Stimulated activated CD4-positive, alpha-beta T cell treated with anti-CD3 and anti-CD28 coated beads, Interleukin-15, amount 100 ng/mL, for 1 hour (primary cell): ENCODE measurements at places on chromosomes 2 and 18.

- DNase-seq = no peak
Measured at GRCh38 chr2:206611736-206612135, 30.6 kb upstream of the FAM237A start.

GRCh38 chr18:26771524-26771923 is 94.0 kb downstream of the AQP4 start:
- DNase-seq = no peak

- no peak for DNase-seq
Measured at GRCh38 chr18:36419900-36420531, 122.5 kb downstream of the FHOD3 start.

DNA sequence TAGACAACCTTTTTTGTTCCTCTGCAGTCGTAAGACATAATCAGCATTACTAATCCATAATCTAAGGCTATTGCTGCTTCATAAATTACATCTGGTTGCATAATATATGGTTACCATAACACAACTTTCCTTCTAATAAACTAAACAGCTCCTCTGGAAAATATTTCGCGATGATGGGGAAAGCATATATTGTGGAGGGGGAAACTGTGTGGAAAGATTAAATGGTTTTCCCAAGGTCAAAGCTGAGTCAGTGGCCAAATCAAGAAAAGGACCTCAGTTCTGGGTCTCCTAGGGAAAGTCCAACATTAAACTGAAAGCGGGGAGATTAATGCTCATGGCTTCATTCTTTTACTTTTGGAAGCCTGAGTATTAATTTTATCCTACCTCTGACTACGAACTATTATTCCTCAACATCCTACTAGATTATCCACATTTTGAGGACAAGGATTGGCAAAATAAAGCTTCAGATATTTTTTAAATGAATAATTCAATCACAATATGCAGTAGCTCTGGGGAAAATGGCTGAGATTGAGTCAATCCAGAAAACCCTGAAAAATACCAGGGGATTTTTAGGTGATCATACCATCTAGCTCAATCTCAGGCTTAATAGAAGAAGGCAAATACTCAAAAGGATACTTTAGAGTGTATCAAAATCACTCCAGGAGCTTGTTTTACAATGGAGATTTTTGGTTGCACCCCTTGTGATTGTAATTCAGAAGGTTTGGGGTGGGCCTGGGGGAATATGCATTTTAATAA is 33.8 kb upstream of the STK17B start:
- DNase-seq = no peak

- no peak for DNase-seq
Measured at GRCh38 chr2:222024932-222025880, 273.6 kb downstream of the PAX3 start.

GRCh38 chr2:33777786-33778185 is 178.7 kb upstream of the FAM98A start:
- no peak for DNase-seq

DNA sequence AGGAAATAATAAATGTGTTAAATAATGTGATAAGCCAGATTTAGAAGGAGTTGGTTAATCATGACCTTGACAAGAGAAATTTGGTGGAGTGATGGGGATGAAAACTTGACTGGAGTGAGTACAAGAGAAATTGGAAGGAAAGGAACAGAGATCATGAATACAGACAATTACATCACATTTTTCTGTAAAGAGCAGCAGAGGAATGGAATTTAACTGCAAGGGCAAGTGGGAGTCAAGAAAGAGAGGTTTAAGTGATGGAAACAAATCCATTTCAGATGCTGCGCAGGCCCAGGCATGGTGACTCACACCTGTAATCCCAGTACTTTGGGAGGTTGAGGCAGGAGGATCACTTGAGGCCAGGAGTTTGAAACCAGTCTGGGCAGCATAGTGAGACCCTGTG is 46.7 kb downstream of the ICA1L start:
- no peak for DNase-seq

DNA sequence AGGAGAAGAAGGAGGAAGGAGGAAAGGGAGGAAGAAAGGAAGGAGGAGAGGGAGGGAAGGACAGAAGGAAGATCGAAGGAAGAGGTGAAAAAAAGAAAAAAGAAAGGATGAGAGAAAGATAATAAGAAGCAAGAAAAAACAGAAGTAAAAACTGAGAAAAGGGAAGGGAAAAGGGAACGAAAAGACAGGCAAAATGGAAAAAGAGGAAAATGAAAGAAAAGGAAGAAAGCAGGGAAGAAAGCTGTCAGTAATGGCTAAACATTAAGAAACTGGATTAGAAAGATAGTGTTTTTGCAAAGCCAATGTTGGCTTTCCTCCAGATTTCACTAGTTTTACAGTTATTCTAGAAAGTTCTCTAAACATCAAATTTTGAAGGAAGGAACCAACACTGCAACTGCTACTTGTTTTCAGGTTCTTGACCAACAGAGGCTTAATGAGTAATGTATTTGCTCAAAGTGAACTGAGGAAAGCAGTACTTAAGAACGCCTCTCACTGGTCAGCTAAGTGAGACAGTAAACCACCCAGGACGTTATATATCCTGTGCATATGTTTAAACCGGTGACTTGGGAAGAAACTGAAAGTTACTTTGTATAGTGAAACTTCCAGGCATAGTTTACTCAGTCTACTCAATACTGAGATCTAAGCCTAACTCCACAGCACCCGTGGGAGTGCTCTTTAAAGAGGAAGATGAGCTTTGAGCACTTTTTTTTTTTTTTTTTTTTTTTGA is 286.2 kb upstream of the TRIB2 start:
- no peak for DNase-seq

GRCh38 chr18:27959101-27959500 is 217.8 kb downstream of the CDH2 start:
- no peak for DNase-seq

DNA sequence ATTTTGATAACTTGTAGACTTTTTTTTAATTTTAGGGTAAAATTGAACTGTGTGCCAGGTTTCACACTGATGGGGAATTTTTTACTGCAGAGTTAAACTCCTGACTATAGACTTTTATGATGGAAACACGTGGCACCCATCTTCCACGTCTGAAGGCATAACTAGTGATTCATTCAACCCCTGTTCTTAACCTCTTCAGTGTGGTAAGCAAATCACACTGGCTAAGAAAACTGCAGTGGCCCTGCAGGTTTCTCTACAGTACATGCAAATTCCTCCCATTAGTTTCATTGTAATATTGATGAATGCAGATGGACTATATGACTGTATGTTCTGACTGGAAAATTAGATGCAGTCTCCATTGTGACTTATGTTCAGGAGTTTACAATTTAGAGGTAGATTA is 47.2 kb downstream of the SMAD4 start:
- DNase-seq = no peak

DNA sequence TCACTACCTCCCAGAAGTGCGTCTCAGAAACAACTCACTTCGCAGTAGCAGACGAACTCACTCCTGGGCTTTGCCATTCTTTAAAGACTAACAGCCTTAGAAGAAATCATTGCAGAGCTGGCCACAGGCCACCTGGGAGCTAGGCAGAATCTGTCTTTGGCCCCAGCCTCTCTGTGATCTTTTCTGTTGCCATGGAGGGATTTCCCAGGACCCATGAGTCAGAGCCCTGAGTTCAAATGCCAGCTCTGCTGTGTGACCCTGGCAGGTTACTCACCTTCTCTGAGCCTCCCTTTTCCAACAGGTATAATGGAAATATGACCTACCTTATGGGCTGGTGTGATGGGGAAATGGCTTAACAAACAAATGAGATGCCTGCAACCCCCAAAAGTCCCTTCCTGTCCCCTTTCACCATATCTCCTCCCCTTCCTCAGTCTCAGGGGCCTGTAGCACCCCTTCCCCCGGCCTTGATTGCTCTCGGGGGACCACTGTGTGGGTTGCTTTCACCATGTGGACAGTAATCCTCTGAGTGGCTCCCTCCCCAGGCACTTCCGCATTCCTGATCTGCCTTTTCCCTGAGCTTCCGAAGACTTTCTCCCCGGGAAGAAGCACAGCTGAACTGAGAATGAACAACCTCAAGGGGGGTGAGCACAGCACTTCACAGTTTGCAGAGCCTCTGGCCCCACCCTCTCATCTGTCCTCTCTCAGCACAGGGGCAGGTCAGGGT is 34.0 kb upstream of the SLC66A3 start:
- DNase-seq = no peak

- no peak for DNase-seq
Measured at GRCh38 chr18:6441200-6441599, 26.5 kb upstream of the L3MBTL4 start.

DNA sequence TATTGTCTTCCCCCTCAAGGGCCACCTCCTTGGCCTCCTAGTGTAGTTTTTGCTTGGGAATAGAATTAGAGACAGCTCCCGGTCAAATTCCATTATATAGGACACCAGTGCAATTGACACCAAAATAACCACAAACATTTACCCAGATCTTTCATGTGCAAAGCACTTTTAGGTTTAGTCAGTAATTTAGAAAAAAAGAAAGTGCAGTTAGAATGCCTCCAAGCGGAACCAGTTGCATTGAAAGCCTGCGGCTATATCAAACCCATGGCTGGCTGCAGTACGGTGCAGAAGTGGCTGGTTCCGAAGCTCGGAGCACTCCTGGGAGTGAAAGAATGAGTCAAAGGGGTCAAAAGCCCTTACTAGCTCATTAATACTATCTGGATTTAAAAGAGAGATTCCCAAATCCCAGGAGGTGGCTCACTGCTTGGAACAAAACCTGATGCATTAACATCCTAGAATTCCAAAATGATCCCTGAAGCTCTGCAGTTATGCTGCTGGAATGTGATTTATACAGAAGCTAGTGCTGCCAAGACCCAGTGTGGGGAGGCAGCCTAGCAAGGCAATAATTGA is 432.2 kb upstream of the KLHL29 start:
- DNase-seq = no peak

- no peak for DNase-seq
Measured at GRCh38 chr2:196703695-196704094, 64.2 kb downstream of the CCDC150 start.

DNA sequence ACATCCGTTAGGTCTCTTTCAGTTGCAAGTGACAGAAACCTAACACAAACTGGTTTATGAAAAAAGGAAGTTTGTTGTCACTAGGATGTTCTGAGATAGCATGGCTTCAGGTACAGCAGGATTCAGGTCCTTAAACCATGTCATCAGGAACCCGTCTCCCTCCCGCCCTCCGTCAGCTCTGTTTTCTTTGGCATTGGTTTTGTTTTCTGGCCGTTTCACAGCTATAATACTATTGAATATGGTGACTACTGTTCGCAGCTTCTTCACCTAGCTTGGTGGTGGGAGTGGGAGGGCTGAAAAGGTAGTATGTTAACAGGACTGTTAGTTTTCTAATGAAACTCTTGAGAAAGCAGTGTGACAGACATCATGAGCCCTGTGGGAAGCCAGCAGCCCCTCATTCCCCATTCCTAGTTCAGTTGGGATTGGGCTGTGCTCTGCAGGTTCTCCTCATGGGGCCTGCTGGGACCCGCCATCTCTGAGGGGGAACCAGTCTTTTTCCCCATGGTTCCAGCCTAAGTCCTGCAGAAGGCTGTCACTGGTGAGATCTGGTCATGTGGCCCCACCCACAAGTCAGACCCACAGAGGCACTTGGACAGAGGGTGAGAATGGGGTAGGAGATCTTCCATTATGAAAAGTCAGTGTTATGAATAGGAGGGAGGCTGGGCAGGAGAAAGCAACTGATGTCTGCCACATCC is 12.1 kb downstream of the PTMA start:
- DNase-seq = no peak

DNA sequence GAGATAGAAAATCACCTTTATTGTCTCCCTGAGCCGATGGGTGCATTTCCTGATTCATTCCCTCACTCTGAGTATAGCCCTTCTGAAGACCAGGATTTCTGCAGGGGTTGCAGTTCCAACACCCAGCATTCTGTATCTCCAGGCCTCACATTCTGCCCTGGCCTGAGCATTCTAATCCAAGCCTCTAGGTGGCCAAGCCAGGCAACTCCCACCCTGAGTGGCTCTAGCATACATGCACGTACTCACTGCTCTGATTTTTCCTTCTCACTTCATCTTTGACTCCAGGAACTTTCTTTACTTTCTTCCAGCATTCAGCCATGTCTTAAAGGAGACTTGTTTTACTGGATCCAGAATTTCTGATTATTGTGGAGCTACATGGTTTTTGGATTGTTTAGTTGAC is 100.7 kb upstream of the STK39 start:
- no peak for DNase-seq

DNA sequence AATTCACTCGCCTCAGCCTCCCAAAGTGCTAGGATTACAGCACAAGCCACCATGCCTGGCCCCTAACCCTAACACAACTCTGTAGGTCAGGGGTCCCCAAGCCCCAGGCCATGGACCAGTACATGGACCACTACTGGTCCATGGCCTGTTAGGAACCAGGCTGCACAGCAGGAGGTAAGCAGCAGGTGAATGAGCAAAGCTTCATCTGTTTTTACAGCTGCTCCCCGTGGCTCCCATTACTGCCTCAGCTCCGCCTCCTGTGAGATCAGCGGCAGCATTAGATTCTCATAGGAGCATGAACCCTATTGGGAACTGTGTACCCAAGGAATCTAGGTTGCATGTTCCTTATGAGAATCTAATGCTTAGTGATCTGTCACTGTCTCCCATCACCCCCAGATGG is 201.7 kb downstream of the NRP2 start:
- no peak for DNase-seq

DNA sequence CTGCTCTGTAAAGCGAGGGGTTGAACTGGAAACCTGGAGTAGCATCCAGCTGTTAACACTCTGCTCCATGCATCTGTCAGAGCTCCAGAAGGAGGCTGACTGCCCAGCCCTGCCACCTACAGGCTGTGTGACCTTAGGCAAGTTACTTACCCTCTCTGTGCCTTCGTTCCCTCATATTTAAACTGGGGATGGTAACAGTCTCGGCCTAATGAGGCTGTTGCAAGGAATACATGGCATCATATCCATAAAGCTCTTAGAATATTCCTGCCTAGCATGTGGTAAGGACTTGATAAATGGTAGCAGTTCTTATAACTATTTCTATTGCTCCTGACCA is 80.6 kb downstream of the LRRFIP1 start:
- no peak for DNase-seq

GRCh38 chr18:62334120-62334519 is 9.0 kb downstream of the TNFRSF11A start:
- DNase-seq = no peak

DNA sequence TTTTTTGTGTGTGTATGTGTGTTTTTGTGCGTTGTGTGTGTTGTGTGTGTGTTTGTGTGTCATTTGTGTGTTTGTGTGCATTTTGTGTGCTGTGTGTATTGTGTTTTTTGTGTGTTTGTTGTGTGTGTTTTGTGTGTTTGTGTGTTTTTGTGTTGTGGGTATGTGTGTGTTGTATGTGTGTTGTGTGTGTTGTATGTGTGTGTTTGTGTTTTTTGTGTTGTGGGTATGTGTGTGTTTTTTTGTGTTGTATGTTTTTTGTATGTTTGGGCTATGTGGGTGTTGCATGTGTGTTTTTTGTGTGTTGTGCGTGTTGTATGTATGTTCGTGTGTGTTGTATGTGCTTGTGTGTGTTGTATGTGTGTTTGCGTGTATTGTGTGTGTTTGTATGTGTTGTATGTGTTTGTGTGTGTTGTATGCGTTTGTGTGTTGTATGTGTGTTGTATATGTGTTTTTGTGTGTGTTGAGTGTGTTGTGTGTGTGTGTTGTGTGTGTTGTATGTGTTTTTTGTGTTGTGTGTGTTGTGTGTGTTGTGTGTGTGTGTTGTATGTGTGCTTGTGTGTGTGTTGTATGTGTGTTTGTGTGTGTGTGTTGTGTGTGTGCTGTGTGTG is 275.3 kb downstream of the HRH4 start:
- no peak for DNase-seq
